ENCODE measurements at places on chromosomes 2 and 18.

DNA sequence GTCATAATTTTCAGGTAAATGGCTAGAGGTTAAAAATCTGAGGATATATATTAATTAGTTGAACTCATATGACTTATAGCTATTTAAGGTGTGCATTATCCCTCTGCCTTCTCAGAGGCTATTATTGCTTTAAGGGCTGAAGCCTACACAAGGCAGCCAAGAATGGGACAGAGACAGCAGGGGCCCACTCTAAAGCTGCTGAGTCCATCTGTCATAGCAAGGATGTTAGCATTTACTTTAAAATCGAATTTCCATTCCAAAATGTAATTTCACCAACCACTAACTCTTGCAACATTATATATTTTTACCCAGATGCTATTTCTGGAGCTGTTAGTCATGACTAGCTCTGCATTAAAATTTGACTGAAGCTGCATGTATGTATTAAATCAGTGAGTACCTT is 236.3 kb upstream of the FSIP2 start:
- peak; percentile 24 for DNase-seq

GRCh38 chr2:68344031-68344430 is 21.1 kb upstream of the PLEK start:
- DNase-seq: no peak

DNA sequence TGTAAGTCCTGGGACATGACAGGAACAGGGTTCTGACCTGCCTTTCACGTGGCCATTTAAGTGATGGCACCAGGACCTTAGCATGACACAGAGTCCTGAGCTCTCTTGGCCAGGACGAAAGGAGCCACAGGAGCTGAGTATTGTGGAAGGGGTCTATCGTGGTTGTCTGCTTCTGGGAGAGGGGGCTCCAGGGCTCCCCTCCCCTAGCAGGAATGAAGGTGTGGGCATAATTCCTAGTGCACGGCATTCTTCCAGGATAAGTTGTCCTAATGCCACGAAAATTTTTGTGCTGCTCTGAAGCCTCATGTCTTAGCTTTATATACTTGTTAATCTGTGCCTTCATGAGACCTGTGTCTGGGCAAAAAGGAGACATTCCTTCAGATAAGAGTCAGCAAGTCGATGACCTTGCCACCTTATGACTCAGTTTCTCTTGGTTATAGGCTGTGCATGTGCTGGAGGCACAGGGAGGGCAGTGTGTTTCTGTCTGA is 17.1 kb downstream of the GATA6 start:
- no peak for DNase-seq

- DNase-seq: peak; percentile 90
Measured at GRCh38 chr2:112055730-112056625, 909 bp downstream of the TMEM87B start.

DNA sequence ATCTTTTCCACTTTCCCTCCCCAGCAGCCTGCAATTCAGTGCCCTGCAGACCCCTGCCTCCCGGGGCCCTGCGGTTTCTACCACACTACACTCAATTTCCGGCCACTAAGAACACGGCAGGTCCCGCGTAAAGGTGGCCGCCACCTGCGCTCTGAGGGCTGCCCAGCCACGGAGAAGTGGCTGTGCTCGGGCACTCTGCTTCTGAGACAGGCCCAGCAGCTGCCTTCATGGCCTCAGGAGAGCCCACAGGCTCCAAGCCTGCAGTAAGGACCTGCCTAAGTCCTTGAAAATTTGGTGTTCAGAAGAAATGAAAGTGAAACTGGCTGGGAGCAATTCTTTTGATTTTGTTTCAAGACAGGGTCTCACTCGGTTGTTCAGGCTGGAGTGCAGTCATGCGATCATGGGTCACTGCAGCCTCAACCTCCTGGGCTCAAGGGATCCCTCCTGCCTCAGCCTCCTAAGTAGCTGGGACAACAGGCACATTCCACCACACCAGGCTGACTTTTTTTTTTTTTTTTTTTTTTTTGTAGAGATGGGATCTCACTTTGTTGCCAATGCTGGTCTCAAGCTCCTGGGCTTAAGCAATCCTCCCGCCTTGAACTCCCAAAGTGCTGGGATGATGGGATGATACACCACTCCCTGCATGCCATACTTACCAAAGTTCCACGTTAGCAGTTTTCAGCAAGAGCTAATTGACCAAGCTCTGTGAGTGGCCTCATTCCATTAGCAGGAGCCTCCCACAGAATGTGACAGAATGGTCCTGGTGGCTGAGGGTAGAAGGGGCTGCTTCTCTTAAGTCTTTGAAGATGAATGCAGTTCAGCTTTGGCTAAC is 14.6 kb upstream of the ALPP start:
- DNase-seq: peak; percentile 4

DNA sequence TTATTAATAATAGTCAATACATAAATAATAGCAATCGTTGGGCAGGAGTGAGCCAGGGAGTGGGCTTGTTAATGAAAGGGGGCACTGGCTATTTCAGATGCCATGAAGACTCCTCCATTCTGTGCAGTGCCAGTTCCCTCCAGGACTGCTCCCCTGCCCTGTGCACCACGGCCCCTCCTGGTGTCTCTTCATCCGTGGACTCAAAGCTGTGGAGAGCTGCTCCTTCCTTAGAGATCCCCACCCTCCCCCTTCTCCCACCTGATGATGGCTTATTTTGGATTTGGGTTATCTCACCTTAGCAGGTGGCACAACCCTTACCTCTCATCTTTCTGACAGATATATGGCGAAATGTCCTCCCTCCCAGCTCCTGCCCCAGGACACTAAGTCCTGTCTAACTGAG is 3.1 kb upstream of the CELF4 start:
- no peak for DNase-seq

GRCh38 chr2:15861172-15861822 is 79.1 kb upstream of the MYCN start:
- DNase-seq: no peak

GRCh38 chr2:207683879-207684627 is 27.4 kb upstream of the CCNYL1 start:
- peak; percentile 85 for DNase-seq

GRCh38 chr2:205665791-205666190 is 16.5 kb upstream of the NRP2 start:
- no peak for DNase-seq

- DNase-seq: no peak
Measured at GRCh38 chr2:177255227-177255601, 9.3 kb downstream of the NFE2L2 start.

DNA sequence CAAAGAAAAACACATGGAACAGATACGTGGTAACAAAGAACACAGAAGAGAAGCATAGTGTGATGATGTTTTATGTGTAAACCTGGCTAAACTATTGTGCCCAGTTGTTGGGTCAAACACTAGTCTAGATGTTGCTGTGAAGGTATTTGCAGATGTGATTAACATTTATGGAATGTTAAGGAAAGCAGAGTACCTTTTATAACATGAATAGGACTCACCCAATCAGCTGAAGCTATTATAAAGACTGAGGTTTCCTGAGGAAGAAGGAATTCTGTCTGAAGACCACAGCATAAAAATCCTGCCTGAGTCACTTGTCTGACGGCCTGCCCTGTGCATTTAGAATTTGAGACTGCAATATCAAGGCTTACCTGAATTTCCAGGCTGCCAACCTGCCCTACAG is 253.1 kb downstream of the DYM start:
- DNase-seq: no peak

- no peak for DNase-seq
Measured at GRCh38 chr2:190940454-190940853, 59.8 kb downstream of the GLS start.

GRCh38 chr2:237643066-237643465 is 15.7 kb downstream of the LRRFIP1 start:
- no peak for DNase-seq

Data from LHCN-M2 (cell line).